ENCODE measurements at places on chromosomes 11 and 22.

DNA sequence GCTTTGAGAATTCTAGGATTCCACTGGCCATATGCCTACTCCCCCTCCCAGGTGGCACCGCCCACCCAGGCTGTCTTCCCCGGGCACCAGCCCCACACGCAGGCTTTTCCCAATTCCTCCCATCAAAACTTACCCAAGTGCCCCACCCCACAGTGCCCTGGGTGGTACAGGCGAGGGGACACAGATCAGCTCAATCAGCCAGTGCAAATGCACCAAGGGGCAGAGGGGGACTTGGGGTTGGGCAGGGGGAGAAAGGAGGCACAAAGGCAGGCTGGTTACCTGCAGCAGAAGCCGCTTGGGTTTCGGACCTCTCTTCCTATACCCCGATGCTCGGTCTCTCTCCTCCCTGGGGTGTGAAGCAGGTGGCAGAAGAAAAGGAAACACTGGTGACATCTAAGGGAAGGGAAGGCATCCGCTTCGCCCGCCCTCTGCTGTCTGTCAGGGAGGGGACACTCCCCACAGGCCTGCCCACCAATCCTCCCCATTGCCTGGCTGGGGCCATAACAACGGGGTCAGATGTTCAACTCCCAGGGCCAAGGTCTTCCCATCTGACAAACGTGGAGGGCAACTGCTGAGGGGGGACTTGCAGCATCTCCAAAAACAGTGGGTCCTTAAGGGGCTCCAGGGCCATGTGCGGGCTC lies 14.0 kb downstream of the CBX7 start:
- peak; percentile 46 for DNase-seq

DNA sequence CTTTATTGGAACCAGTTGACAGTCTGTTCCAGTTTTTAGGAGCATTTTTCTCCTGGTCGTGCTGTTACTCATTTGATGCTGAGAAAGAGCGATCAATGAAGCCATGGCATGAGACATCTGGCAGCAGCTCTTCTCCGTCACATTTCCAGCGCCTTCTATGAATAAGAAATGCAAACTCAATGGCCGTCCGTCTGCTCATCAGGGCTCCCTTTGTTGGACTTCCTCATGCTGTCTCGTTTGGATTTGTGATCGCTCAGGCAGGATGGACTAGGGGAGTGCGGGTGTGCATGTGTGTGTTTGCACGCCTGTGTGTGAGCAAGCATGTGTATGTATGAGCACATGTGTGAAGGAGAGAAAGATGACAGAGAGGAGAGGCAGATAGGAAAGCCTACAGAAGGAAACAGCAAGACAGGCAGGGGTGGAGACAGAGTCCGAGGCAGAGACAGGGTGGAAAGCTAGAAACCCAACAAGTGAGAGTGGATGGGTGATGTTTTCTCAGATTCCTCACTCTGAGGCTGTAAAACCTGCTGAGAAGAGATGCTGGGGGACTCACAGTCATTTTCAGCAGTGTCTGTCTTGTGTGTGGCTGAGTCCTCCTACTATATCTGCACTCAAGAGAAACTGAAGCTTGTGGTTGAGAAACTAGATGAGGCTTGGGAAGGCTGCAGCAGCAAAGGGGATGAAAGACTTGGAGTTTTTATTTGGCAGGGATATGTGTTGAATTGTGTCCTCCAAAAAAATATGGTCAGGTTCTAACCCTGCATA lies 56.0 kb upstream of the CLMP start:
- DNase-seq = no peak

- no peak for DNase-seq
Measured at GRCh38 chr22:37186228-37186996, 1.6 kb downstream of the C1QTNF6 start.

GRCh38 chr11:66749091-66749490 lies 20.1 kb upstream of the SPTBN2 start:
- DNase-seq = no peak

GRCh38 chr11:59180168-59180776 lies 8.3 kb downstream of the DTX4 start:
- no peak for DNase-seq

DNA sequence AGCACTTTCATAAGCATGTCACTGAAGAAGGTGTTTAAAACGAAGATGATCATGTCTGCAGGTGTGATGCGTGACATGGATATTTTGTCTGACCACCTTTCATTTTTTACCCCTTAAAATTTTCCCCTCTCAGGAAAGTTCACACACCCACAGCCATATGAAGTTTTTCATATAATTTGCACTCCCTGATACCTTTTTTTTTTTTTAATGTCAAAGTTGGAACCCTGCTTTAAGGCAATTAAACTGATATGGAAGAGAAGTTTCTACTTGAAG lies 104.6 kb downstream of the ATXN10 start:
- DNase-seq = no peak

- no peak for DNase-seq
Measured at GRCh38 chr11:121351083-121351630, 58.6 kb downstream of the SC5D start.

DNA sequence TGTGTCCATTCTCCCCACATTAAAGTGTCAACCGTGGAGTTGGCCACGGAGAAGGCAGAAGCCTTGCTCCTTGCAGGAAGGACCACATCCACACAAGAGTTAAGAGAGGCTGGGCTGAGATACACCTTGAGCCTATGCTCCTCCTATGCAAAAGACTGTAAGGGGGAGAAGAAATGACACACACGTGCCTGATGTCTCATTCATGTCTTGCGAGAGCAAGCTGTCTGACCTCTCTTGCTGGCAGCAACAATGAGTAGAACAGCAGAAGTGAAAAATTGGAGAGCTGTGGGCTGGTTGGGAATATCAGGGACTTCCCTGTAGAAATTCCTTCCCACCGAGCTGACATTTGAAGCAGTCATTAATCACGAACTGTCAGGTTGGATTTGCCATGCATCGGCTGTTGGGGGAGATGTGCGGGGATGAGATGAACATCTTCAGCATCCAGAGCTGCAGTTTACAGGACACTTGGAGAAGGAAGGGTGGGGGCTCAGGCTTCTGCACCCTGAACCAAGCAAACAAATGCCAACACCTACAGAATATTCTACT lies 139.3 kb downstream of the MYO18B start:
- DNase-seq = no peak

DNA sequence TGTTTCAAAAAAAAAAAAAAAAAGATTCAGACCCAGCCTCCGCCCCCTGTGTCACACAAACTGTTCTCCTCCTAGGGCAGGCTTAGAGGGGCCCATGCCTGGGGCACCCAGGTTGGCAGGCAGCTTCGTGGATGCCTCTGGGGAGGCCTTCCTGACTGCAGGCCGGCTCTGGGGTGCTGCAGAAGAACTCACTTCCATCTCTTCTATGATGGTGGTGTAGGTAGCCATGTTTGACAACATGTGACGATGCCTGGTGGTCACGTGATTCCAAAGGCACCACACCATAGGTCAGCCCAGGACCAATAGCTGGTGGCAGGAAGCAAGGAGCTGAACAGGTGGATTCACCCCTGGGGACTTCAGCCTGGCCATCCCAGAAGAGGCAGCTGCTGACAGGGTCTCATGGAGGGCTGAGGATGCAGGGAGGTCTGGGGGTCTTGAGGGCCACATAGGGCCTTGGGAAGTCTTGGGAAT lies 24.1 kb upstream of the CELSR1 start:
- peak; percentile 61 for DNase-seq

DNA sequence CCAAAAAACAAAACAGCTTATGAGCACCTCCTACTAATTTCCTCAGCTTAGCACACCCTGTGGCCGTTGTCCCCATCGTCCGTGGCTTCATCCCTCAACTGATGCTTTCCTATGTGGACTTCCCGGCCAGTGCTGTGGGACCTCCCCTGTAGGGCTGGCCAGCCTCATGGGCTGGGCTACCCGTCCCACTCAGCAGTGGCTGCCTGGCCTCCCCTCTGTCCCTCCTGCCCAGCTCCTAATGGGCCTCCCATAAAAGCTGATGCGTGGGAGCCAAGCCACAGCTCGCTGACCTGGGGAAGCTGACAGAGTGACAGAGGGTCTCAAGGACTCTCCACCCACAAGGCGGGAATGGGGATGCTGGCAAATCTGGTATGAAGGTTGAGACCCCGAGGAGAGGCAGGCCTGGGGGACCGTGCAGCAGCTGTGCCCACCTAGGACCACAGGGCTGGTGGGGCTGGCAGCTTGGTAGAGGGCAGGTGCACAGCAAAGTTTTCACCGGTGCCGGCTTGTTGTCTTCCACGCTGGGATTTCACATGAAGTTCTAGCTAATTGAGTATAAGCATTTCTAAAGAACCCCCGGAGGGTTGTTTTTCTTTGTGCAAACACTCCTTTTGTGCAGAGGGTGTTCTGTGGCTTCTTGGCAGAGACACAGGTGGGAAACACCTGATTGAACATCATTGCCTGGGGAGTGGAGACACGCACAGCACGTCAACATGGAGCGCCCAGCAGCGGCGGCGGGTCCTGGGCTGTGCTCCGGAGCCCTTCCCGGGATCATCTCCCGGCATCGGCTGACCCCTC lies 23.2 kb downstream of the TBX1 start:
- no peak for DNase-seq

DNA sequence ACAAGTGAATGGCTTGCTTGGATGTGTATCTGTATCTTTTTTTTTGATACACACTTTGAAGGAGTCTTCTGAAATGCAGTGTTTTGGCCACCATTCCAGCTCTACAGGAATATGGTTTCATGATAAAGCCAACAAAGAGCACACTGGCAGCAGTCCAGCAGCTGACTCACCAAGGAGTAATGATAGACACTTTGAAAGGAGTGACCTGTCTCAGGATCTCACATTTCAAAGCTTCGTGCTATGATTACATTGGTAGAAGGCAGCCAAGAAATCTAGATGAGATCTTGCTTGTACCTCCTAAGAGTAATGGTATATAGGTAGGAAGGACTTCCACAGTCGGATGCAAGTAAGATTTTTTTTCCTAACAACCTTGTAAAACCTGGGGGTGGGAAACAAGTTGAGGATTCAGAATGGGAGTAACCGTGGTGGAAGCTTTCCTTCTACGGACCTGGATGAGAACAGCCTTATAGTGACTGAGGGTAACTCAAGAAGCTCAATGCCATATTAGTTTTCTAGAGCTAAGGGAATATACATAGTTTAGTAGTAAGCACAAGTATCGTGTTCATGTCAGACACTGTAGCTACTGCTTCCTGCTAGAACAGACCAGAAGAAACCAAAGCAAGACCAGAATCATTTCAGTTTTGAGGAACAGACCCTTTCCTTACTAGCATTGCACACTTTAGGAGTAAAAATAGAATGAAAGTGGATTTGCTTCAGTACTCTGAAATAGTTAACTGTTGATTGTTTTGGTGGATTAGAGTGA lies 25.0 kb downstream of the MTMR3 start:
- DNase-seq = no peak

DNA sequence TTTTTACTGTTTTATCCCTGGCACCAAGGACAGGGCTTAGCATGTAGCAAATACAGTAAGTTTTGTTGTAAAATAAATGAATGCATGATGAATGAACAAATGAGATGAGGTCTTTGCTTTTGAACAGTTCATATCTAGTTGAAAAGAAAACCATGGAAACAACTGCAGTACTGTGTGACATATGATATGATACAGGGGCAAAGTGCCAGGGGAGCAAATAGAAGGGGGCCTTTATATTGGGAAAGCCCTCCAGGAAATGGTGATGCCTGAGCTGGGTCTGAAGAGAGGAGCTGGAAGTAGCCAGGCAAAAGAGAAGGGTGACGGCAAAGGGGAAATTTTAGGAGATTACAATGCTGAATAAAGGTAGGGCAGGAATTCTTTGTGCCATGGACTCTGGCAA lies 63.8 kb upstream of the UCP3 start:
- DNase-seq = no peak

DNA sequence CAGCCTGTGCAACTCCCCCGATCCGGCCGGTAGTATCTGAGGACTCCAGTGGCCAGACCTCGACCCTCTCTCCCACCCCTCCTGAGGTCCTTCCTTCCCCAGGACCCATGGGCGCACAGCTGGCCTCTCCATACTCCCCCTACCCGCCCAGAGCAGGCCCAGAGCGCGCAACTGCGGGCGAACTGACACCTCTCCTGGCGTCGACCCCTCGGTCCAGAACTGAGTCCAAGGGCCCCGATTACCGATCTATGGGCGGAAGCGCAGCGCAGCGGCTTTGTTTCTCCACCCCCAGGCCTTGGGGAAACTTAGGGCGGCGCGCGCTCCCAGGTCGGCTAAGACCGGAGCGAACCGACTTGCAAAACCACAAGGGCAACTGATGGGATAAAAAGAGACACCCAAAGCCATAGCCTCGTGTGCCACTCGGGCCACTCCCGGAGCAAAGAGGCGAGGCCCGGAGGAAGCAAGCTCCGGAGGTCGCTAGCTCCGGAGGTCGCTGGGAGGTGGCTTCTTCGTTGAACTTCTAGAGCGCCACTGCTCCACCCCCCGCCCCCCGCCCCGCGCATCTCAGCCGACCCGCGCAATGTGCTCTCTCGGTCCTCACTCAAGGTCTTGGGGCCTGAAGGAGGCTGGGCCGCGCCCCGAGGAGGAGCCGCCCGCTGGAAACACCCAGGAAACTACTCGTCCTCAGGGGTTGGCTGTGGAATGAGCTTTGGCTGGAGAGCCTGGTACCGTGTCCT lies 9.8 kb upstream of the ALX4 start:
- no peak for DNase-seq

GRCh38 chr11:129815596-129816461 lies at the start of gene TMEM45B:
TMEM45B (plus strand) TSS chr11:129815848; CDS start chr11:129852483, 36,635 bp downstream.
- DNase-seq = no peak

- DNase-seq = no peak
Measured at GRCh38 chr11:31160504-31161422, 208.8 kb downstream of the DCDC1 start.

GRCh38 chr22:27022896-27023361 lies 365.5 kb downstream of the MIAT start:
- no peak for DNase-seq

- no peak for DNase-seq
Measured at GRCh38 chr11:75279273-75279672, 38.7 kb downstream of the TPBGL start.

- DNase-seq = no peak
Measured at GRCh38 chr22:20654343-20655208, 119.3 kb upstream of the SERPIND1 start.

DNA sequence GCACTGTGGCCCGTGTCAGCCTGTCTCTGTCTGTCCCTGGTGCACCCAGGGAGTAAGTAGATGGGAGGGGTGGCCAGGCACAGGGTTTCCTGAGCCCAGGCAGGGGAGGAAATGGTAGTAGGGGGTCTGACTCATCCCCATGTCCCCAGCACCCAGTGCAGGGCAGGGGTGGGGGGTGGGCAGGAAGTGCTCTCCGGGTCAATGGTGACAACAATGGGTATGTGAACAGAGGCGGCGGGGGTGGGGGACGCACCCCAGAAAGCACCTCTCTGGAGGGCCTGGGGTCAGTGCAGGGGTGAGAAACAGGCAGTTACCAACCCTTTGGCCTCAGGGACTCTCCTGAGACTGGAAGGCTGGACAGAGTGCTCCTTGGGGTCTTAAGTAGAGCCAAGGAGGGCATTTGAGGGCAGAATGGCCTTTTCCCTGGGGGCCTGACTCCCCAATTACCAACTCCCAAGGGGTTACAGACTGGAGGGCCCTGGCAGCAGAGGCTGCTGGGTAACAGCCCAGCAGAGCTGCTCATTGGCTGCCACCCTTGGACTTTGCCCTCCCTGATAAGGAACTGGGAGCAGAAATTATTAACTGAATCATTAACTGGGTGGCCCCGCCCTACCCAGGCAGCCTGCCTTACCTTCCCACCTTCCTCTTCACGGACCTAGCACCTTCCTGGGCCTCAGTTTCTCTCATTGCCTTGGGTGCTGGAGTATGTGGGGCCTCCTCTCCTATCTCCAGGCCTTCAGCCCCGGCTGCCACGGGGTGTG lies 4.2 kb downstream of the MYRF start:
- no peak for DNase-seq

GRCh38 chr11:61924064-61924455 lies 6.7 kb upstream of the RAB3IL1 start:
- DNase-seq = no peak
